Stimulated activated CD4-positive, alpha-beta T cell treated with anti-CD3 and anti-CD28 coated beads, TNF-alpha, amount 100 ng/mL, for 48 hours (primary cell): ENCODE measurements at places on chromosomes 1 and 21.

DNA sequence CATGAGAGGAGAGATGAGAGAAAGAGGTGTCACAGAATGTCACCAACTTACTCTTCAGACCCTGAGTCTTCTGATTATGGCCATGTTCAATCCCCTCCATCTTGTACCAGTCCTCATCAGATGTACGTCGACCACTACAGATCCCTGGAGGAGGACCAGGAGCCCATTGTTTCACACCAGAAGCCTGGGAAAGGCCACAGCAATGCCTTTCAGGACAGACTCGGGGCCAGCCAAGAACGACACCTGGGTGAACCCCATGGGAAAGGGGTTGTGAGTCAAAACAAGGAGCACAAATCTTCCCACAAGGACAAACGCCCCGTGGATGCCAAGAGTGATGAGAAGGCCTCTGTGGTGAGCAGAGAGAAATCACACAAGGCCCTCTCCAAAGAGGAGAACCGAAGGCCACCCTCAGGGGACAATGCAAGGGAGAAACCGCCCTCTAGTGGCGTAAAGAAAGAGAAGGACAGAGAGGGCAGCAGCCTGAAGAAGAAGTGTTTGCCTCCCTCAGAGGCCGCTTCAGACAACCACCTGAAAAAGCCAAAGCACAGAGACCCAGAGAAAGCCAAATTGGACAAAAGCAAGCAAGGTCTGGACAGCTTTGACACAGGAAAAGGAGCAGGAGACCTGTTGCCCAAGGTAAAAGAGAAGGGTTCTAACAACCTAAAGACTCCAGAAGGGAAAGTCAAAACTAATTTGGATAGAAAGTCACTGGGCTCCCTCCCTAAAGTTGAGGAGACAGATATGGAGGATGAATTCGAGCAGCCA, 8.0 kb downstream of the ELOA start:
- DNase-seq = no peak

- DNase-seq = no peak
Measured at GRCh38 chr21:45940091-45940490, 41.5 kb upstream of the COL6A1 start.

DNA sequence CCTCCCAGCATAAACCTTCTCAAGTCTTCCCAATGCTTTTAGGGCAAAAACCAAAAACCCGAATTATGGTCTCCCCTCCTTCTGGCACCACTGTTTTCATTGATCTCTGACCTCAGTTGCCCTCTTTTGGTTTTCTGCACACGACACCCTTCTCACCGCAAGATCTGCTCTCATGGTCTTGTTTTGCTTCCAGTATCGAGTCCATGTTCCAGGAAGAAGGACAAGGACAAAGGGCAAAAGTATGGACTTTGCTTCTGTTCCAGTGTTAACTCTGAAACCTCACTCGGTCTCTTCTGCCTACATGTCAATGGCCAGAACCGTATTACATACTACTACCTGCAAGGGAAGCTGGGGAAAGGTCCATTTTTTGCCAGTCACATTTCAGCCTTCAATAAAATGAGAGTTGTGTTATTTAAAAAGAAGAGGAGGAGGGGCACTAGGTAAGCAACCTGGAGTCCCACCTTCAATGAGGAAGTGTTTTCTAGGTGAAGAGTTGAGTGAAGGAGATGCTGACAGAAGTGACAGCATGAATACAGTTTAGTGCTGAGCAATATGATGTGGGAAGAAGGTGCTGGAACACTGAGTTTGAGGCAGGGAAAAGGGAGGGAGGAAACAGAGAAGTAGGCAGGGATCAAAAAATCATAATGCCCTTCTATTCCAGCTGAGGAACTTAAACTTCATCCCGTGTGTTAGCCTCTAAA, 183.4 kb downstream of the FGGY start:
- no peak for DNase-seq

GRCh38 chr1:189237008-189237407, 1240.7 kb downstream of the BRINP3 start:
- no peak for DNase-seq

- DNase-seq = no peak
Measured at GRCh38 chr1:60833173-60833572, 249.2 kb upstream of the NFIA start.

GRCh38 chr1:10007169-10007568, 10.1 kb downstream of the RBP7 start:
- DNase-seq = no peak

- DNase-seq = no peak
Measured at GRCh38 chr1:54716299-54717047, 812 bp downstream of the TTC4 start.

GRCh38 chr1:201429736-201430501, 8.4 kb upstream of the TNNI1 start:
- no peak for DNase-seq

DNA sequence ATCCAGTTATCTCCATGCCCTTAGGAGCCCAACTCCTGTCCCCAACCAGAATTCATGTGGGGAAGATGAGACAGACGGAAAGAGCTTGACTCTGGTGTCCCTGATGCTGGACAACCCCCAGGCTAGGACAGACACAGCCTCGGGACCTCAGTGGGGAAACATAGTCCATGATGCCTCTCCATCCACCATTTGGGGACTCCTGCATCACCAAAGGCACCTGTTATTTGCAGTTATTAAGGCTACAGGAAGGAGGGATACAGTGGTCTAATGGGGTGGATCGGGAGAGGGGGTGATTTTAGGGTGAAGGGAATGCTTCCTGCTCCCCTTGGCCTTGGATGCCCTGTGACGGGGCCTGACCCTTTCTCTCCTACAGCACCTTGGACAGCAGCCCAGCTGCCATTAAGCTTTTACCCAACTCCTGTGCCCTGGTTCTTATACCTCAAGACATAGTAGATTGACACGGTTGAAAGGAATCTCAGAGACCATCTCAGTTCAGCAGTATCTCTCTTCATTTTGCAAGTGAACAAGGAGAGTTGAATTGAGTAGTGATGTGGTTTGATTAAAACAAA, 111.6 kb downstream of the MATN1 start:
- no peak for DNase-seq

- no peak for DNase-seq
Measured at GRCh38 chr1:160996178-160996577, 24.8 kb downstream of the F11R start.

DNA sequence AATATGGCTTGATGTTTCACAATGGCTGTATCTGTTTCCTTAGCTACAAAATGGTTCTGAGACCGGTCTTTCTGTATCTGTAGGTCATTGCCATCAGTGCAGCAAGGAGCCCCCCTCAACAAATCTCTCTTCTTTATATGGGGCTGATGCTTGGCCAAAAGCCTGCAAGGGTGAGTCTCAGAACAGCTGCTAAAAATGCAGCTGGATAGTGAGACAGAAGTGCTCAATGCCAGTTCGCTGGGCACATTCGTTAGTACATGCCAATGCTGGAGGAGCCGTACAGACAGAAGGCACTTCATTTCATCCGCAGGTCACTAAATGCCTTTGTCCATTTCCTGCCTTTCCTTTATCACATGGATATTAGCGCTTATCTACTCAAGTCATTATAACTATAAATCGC, 67.3 kb downstream of the RUNX1 start:
- no peak for DNase-seq

- DNase-seq = no peak
Measured at GRCh38 chr1:37083603-37084002, 49.3 kb upstream of the GRIK3 start.

DNA sequence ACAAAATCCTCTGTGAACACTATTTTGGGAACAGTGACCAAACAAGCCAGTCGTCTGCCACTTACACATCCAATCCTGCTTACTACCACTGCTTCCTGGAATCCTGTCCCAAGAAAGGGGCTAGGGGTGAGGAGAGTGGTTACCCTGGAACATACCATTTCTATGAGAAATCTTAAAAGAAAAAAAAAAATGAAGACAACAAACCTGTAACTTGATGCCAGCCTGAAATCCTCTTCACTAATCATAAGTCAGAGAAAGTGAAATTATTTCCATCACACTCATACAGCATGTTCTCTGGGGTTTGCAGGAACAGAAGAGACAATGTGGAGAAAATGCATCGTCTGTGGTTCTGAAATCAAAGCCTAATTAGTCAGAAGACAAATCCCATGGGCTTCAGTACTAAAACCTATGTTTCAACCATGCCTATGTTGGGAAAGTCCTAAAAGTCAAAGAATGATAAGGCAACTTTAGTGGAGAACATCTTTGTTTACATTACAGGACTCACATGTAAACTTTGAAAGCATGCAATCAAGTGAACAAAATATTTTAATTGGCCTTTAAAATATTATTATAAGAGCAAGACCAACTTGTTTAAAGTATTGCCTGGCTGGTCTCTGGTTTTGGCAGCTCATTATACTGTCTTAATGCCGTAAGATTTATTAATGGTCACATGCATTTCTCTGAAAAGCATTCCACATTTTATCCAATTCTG, 220.7 kb downstream of the LTN1 start:
- DNase-seq = no peak

- no peak for DNase-seq
Measured at GRCh38 chr1:230365723-230366307, 60.3 kb downstream of the PGBD5 start.

DNA sequence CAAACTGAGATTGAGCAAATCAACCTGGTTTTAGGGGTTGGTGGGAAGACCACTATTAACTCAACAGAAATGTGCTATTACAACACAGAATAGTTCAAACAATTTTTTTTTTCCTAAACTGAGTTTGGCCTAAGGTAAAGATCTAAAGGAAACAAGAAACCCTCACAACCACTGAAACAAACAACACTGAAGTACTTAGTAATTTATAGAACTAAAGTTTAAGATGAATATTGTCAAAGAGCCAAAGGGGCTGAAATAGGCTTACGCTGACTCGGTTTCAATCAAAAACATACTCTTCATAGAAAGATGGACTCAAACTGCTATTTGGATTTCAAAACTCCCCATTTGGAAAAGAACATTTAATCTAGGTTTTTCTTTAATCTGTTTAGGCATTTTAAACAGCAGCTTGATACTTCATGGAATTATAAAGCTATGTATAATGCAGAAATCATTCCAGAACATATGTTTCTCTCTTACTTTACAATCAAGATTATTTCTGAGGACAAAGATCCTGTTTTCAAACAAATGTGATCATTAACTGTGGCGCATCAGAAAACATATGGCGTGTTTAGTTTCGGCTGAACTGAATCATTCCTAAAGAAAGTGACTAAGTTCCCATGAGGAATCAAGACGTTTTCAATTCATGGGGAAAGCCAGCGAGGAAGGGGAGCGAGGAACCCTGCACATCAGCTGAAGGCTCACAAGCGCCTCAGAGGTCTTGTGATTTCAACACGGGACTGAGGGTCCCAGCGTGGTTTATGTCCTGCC, 62.7 kb downstream of the SYT6 start:
- no peak for DNase-seq

DNA sequence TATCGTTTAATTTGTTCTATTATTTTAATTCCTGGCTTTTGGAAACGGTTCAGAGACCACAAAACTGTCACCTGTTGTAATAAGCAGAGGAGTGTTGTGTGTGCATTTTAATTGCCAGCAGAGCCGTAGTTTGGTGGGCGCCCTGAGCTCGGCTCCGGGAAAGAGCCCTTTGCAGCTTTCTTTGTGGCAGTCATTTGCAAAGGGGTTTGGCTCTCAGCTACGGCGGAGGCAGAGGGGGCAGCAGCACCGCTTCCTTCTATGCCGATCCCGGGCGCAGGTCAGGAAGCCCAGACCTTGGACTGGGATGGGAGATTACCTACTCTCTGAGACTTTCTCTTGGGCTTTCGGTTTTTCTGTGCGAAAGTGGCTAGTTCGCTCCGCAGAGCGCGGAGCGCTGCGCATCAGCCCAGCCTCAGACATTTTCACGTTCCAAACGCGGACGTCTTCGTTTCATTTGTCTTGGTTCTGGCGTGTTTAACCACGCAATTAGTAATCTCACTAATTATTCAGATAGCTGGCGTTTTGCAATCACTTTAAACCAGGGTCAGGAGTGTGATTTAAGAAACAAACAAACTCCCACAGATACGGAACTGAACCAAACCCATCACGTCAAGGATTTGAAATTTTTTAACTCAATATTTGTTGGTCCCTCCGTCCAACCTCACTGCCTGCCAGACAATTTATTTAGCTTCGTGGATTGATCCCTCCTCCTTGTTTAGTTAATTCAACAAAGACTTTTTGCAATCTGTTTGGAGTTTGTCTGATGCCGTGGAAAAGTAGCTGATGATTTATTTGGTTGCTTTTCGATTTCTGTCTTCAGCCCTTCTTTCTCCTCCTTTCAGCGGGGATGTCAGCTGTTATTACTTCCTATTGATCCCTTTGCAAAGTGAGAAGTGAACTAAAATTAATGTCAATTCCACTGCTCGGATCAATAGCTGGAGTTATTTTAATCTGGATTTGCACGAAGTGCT, 3.9 kb downstream of the RNF220 start:
- DNase-seq = no peak

- DNase-seq = no peak
Measured at GRCh38 chr1:28244549-28245251, 8.8 kb downstream of the ATP5IF1 start.

DNA sequence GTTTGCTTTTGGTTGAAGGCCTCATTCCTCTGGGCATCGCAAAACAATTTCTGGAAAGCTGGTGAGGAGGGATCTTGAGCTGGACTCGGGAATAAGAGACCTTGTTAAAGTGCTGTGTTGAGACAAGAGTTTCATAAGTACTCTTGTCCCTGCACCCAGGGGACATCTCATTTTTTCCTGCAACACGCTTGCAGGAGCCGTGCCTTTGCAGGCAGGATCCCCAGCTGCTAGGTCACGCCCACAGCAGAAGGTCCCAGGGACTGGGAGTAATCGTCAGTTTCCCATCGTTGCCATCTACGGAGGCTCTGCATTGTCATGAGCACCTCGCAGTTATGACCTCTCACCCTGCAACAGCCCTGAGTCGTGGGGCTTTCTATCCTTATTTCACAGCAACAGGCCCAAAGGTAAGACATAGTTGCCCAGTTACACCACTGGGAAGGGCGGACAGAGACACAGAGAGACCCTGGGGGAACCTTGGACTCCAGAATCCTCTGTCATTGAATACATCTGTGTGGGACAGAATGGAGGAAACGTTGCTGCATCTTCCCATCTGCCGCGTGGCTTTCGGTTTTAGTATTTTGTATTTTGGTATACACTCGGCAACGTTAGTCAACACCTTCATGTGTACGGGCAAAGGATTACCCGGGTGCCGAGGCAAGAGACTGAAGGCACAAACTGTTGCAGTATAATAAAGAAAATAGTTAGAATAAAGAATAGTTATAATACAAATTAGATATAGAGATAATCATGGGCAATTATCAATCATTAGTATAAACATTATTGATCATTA, 60.4 kb upstream of the DMRTB1 start:
- DNase-seq = no peak

GRCh38 chr21:37005548-37006485, 685 bp upstream of the RIPPLY3 start:
- no peak for DNase-seq

- no peak for DNase-seq
Measured at GRCh38 chr1:82073071-82073470, 272.3 kb downstream of the ADGRL2 start.

- DNase-seq = no peak
Measured at GRCh38 chr1:94866164-94866807, 46.1 kb downstream of the SLC44A3 start.

- DNase-seq = peak; percentile 23
Measured at GRCh38 chr1:234214129-234214910, 158.9 kb upstream of the COA6 start.

DNA sequence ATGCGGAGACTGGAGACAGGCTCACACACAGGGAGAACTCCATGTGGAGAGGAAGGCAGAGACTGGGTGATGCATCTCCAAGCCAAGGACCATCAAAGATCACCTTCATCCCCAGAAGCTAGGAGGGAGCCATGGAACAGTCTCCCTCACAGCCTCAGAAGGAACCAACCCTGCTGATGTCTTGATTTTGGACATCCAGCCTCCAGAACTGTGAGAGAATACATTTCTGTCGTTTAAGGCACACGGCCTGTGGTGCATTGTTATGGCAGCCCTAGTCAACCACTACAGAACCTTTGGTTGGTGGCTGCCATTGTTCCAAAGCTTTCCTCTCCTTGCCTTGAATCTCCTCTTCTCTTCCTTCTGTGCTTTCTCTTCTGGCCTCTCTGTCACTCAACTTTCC, 64.0 kb downstream of the BACH1 start:
- no peak for DNase-seq
